ENCODE measurements at places on chromosomes 1 and 21. TPM values are rescaled to one million over a fixed set of nuclear protein-coding genes. Genes with fewer than 3 reads are reported as not detected.
A peak's percentile ranks its signal among the peaks of the same experiment; 100 is the strongest.

DNA sequence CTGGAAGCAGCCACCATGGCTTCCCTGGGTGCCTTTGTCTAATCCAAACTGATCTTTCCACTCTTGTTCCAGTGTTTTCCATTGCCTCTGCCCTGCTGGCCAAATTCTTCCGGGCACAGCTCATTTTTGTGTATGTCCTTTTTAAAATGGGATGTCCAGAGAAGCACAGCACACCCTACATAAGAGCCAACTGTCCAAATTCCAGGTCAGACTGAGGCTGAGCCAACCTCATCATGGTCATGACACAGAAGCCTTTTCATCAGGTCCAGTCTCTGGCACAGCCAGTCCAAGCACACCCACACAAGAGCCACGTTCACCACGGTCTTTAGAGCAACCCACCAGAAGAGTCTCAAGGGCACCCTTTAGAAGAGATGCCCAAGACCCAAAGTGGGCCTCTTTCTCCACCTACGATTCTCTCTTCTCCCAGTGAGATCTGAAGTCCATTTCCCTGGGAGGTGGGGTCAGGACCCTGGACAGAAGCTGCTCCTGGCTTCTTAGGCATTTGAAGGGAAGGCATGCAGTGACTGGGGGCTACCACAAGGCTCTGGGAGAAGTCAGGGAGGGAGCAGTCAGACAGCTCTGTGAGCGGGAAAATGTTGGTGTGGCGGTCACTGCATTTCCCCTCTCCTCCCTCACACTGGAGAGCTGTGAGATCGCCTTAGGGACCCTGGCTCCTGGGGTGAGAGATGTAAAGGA, 53.2 kb downstream of the SYT2 start:
- DNase-seq: peak; percentile 51

DNA sequence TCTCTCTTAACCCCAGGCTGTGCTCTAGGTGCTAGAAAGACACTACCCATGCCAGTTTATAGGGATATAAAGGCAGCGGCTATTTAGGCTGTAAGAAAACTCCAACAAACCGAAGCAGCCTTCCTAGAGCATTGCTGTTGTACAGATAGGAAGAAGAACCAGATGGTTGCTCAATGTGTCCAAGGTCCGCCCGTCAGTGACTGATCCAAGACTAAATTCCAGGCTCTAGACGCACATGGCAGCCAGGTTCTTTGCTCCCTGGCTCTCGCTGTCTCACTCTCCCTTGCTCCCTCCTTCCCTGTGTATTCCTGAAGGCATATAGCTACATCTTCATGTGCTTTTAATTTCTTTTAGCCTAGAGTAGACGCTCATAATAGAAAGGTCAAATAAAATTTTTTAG, 303.4 kb downstream of the KIF26B start:
- DNase-seq: no peak

DNA sequence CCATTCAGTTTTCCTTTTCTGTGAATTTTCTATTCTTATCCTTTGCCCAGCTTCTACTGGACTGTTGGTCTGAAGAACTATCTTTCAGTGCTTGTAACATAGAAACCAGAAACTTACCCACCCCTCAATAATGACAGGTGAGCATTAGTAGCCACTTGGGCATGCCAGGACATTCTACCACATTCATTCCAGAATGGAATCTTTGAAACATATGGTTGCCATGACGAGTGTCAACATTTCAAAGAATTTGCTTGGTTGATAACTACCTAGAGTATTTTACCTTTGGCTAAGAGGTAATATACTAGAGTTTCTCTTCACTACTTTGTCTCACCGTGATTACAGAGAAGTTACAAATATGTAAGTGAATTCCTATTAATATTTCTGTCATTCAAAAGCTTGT, at the start of gene MROH9:
Gene MROH9, plus strand, starts transcription at position 304 of the 400 bp plus-strand sequence. CDS start 10,023 bp downstream, outside the sequence.
- no peak for DNase-seq

The GBP2 gene
- 2.8 TPM for polyA plus RNA-seq

The TFF1 gene
- polyA plus RNA-seq: not detected

The HTR1D gene
- polyA plus RNA-seq: 0.28 TPM

The LYSMD1 gene
- 16.7 TPM for polyA plus RNA-seq

GRCh38 chr1:182629499-182630096, 25.4 kb upstream of the RGS16 start:
- DNase-seq: no peak

- no peak for DNase-seq
These were observed 72.2 kb downstream of the CACHD1 start for GRCh38 chr1:64542118-64542517.

GRCh38 chr1:102097451-102097850, 100.7 kb upstream of the OLFM3 start:
- no peak for DNase-seq

DNA sequence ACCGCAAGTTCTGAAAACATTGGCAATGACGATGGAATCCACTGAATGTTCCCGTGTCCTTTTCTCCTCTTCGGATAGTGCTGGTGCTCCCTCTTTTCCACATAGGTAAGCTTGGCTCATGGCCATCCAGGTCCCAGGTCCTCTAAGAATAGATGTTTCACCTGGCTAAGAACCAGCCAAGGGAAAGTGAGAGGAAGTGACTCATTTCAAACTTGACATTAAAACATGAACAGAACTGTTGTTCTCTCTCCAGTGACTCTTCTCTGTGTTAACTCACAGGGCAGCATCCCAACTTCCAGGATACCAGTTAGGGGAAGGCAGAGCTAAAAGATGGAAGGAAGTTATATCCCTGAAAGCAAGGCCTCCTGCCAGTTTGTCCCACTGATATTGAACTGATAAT, 493.8 kb upstream of the CHRM3 start:
- DNase-seq: no peak

DNA sequence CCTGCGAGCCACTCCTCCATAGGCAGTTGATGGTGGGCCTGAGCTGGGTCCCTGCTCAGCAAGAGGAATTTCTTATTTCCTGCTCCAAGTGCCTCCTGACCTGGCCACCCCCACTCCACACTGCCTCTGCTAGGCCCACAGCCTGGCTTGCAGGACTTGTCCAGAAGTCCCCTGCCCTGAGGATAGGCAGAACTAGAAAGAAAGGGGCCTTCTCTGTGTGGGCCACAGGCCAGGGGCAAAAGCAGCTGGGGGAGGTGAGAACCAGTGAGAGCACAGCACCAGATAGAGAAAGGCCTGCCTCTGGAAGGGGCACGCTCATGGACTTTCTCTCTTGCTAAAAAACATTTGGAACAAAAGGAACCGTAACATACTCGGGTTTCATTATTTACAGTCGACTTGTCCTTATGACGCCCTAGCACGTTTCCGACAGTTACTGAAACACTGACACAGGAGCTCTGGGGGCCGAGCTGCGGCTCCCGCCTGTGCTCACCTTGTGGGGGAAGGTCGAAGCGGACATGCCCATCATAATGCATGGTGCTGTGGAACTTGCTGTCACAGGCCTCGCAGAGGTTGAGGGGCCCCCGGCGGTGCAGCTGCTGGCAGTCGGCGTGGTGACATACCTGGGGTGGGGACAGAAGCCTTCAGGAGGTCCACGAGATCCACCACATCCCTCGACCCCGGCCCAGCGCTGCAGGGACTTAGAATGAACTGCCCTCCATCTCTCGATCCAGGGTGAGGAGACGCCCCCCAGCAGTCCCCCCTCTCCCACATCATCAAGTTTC, 11.3 kb upstream of the TNFRSF25 start:
- no peak for DNase-seq

The PRAMEF15 gene
- not detected for polyA plus RNA-seq

The S100A2 gene
- 7.9 TPM for polyA plus RNA-seq

GRCh38 chr1:242162140-242162539, 163.2 kb upstream of the MAP1LC3C start:
- no peak for DNase-seq

- no peak for DNase-seq
These were observed 484.4 kb upstream of the ZRANB2 start for GRCh38 chr1:71565262-71565661.

DNA sequence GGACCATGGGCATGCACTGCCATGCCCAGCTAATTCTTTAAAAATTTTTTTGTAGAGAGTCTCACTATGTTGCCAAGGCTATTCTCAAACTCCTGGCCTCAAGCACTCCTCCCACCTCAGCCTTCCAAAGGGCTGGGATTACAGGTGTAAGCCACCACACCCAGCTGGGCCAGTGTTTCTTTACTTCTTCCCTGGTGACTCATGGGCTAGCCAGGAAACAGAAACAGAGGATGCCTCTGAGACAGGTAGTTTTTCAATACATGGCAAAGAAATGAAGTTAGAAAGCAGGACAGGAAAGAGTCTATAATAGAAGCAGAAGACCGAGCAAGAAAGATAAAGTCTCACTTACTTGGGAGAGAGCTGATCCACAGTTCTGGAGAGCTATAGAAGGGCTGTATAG, 7.6 kb upstream of the C1orf74 start:
- DNase-seq: no peak

- no peak for DNase-seq
These were observed 6.9 kb upstream of the ATP1B1 start for GRCh38 chr1:169099561-169099960.

The TIAM1 gene
- polyA plus RNA-seq: 17.1 TPM

- no peak for DNase-seq
These were observed 65.8 kb downstream of the LMO4 start for GRCh38 chr1:87394513-87394912.

The GOLT1A gene
- 3.0 TPM for polyA plus RNA-seq

The MAN1C1 gene
- 16.9 TPM for polyA plus RNA-seq

- DNase-seq: no peak
These were observed 188.9 kb upstream of the PLXNA2 start for GRCh38 chr1:208433086-208433485.

GRCh38 chr1:224816062-224816461, 113.4 kb upstream of the DNAH14 start:
- DNase-seq: no peak

The NEXN gene
- polyA plus RNA-seq: 10.0 TPM

DNA sequence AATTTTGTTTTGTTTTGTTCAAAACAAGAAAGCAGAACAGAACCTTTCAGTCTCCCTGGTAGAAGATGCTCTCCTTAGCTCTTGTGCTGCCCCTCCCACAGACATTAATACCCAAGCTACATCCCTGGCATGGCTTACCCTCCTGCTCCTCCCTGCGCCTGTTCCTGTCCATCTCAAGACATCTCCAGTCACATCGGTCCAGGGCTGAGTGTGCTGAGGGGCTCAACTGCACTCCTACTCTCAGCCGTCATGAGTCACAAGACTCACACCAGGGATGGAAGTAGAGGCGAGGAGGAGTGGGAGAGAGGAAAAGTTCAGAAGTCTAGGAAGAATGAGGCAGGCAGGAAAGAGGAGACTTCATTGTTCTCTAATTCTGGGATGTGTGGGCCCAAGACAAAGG, 9.2 kb upstream of the TACSTD2 start:
- DNase-seq: no peak

GRCh38 chr1:20322825-20323612, 32.3 kb downstream of the VWA5B1 start:
- DNase-seq: no peak
